ENCODE measurements at places on chromosomes 4 and X. TPM values are rescaled to one million over a fixed set of nuclear protein-coding genes. Genes with fewer than 3 reads are reported as not detected.
A peak's percentile ranks its signal among the peaks of the same experiment; 100 is the strongest.

- no peak for DNase-seq
- no peaks in the 10 kb centered on the region for H3K36me3 ChIP-seq
- no peak overlapping the region for H3K27ac ChIP-seq
- H3K27me3 ChIP-seq, result no peaks in the 10 kb centered on the region
Measured at GRCh38 chrX:103513476-103514108, 5.7 kb downstream of the RAB40A start.

The EGFL6 gene
- not detected for total RNA-seq

DNA sequence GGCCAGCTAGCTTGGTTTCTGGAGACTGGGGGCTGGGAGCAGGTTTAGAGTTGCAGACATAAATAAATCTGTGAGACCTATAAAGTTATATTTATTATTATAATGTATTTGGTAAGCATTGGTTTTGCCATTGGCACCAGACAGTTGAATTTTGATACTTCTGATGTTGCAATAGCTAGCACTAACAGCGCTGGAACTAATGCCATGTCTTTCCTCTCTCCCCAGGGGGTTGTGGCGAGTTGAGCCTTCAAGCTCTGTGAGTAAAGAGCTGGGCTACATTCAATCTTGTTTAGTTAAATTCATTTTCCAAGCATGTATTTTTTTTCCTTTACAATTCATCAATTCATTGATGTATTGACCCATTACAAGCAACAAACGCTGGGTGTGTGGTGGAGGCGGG, 358.7 kb upstream of the NR3C2 start:
- H3K36me3 ChIP-seq, result no peaks in the 10 kb centered on the region
- DNase-seq, result no peak
- H3K4me3 ChIP-seq, result no peak overlapping the region
- no peak overlapping the region for H3K27ac ChIP-seq

GRCh38 chr4:176464748-176465147, 145.0 kb downstream of the SPCS3 start:
- H3K27me3 ChIP-seq, result no peaks in the 10 kb centered on the region
- H3K4me3 ChIP-seq, result no peak overlapping the region
- no peak for DNase-seq
- H3K27ac ChIP-seq, result no peak overlapping the region
- H3K4me1 ChIP-seq, result no peaks in the 10 kb centered on the region
- H3K36me3 ChIP-seq, result no peaks in the 10 kb centered on the region

DNA sequence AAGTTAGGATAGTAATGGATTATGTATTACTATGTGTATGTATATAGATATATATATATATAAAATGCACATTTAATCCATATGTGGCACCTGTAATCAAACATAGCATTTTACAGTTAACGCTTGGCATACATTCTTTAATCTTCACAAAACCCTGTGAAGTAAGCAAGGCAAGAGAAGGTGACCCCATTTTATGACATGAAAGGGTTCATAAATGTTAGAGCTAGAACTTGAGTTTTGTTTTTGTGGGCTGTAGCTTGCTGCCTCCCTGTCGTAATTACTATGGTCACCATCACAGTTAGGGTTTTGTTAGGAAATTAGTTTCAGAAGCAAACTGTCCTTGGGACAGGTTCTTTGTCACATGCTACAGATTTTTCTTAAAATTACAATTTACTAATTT, 13.8 kb upstream of the CYP2U1 start:
- no peak overlapping the region for H3K4me3 ChIP-seq
- H3K27me3 ChIP-seq, result no peaks in the 10 kb centered on the region
- no peak overlapping the region for H3K27ac ChIP-seq

The ITIH6 gene
- total RNA-seq, result not detected

DNA sequence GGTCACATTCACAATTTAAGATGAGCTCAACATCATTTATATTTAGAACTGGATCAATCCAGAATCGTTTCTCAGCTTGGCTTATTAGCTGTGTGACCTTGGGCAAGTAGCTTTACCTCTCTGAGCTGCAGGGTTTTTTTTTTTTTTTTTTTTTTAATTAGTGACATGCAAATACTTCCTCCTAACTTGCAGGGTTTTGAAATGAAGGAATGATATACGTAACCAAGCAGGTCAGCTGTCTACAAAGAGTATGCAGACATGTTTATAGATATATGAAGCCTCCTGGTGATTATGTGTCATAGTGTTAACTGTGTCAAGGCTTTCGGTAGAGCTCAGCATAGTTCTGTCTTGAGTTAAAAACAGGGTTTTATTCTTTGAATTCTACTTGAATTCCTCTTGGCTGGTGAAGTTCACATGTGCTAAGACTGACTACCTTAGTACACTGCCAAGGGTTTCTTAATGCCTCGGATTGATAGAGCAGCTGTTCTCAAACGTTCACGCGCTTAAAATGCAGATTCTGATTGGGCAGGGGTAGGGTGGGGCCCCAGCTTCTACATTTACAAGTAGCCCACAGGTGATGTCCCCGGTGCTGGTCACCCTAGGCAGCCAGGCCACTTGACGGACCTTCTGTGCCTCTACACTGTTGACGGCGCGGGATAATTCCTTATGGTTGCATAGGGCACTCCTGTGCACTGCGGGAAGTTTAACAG, 654 bp upstream of the STS start:
- no peaks in the 10 kb centered on the region for H3K27me3 ChIP-seq
- DNase-seq, result no peak
- H3K4me3 ChIP-seq, result peak overlapping the region; percentile 79
- H3K36me3 ChIP-seq, result no peaks in the 10 kb centered on the region

- no peak overlapping the region for H3K4me3 ChIP-seq
- no peaks in the 10 kb centered on the region for H3K4me1 ChIP-seq
- DNase-seq, result no peak
- no peak overlapping the region for H3K27ac ChIP-seq
- H3K27me3 ChIP-seq, result no peaks in the 10 kb centered on the region
Measured at GRCh38 chr4:24274381-24274941, 309.9 kb downstream of the DHX15 start.
